A549 treated with Mapracorat at 1 μM for 4 hours (cell line): ENCODE measurements at places on chromosomes 1 and 21. TPM values are rescaled to one million over a fixed set of nuclear protein-coding genes. Genes with fewer than 3 reads are reported as not detected.

Gene SYTL1
- 0.39 to 1.1 TPM (median 0.60 TPM) in 5 replicates for total RNA-seq

Gene NR5A2
- 2.7 to 5.3 TPM (median 3.8 TPM) in 5 replicates for total RNA-seq

Gene CDA
- total RNA-seq: 29.1 to 42.2 TPM (median 35.4 TPM) in 5 replicates

Gene TTC39A
- total RNA-seq: 1.5 to 2.7 TPM (median 2.2 TPM) in 5 replicates

Gene PRR9
- not detected in 5 replicates for total RNA-seq

Gene NBPF10
- total RNA-seq: 0.75 to 0.98 TPM (median 0.95 TPM) in 5 replicates

Gene FMO2
- total RNA-seq: not detected in 5 replicates

Gene USH2A
- total RNA-seq: not detected in 5 replicates

Gene MAP3K21
- total RNA-seq: 7.4 to 9.8 TPM (median 8.9 TPM) in 5 replicates

Gene PLA2G4A
- 7.0 to 11.3 TPM (median 9.2 TPM) in 5 replicates for total RNA-seq

Gene RAB4A
- total RNA-seq: 44.0 to 54.6 TPM (median 49.9 TPM) in 5 replicates

Gene LRRC38
- 0.06 TPM in 1 of 5 replicates, not detected in the others for total RNA-seq

Gene LRRN2
- 11.7 to 15.3 TPM (median 12.7 TPM) in 5 replicates for total RNA-seq

Gene TNFRSF9
- 1.8 to 3.3 TPM (median 2.5 TPM) in 5 replicates for total RNA-seq

Gene SLC6A17
- total RNA-seq: 4.1 to 5.9 TPM (median 5.6 TPM) in 5 replicates

Gene IL23R
- total RNA-seq: not detected in 5 replicates

Gene MGST3
- 196 to 248 TPM (median 207 TPM) in 5 replicates for total RNA-seq
